ENCODE measurements at places on chromosomes 3 and 15. TPM values are rescaled to one million over a fixed set of nuclear protein-coding genes. Genes with fewer than 3 reads are reported as not detected.

DNA sequence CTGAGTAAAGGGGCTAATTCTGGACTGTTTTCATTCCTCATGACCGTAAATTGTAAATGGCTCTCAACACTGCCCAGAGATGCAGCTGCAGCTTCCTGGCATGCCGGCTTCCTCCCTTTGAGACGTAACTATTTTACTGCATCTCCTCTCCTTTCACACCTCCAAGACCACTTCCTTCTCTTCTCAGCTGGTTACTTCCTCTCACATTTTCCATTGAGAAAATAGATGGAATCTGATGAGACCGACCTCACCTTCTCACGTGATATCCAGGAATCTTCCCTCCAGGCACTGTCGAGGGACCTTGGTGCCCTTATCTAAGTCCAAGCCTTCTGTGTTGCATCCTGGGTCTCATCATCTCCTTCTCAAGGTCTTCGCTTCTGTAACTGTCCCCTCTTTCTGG lies 12.7 kb downstream of the LYSMD4 start:
- no peak for DNase-seq

GRCh38 chr3:147943265-147943945 lies 534.2 kb downstream of the ZIC1 start:
- no peak for DNase-seq

DNA sequence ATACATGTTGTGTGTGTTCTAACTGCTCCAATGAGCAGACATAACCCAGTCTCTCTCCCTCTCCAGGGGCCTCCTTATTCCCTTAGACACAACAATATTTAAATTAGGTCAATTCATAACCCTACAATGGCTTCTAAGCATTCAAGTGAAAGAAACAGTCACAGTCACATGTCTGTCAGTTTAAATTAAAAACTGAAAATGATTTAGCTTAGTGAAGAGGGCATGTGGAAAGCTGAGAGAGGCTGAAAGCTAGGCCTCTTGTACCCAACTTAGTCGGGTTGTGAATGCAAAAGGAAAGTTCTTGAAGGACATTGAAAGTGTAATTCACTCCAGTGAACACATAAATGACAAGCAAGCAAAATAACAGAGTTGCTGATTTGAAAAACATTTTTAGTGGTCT lies 1519.6 kb downstream of the OTOL1 start:
- no peak for DNase-seq

- DNase-seq = peak; percentile 69
Observed at GRCh38 chr3:16484216-16484615, 29.3 kb downstream of the RFTN1 start.

GRCh38 chr15:76038512-76038911 lies 21.3 kb upstream of the TMEM266 start:
- DNase-seq = no peak

- DNase-seq = no peak
Observed at GRCh38 chr3:141921316-141921715, 44.9 kb downstream of the ATP1B3 start.

DNA sequence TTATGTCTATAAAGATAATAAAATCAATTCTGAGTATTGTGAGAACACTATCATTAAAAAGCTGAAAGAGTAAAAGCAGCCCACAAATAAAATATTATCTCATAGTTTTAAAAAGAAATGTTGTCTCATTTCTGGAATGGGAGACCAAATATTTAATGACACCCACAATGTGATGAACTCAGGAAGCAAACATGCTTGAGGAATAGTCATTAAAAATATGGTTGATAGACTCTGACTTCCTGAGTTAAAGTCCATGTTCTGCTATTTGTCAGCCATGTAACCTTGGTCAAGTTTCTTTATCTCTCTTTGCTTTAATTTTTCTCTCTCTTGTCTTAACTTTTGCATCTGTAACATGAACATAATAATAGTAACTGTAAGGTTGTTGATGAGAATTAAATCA lies 35.5 kb upstream of the CHMP2B start:
- no peak for DNase-seq

DNA sequence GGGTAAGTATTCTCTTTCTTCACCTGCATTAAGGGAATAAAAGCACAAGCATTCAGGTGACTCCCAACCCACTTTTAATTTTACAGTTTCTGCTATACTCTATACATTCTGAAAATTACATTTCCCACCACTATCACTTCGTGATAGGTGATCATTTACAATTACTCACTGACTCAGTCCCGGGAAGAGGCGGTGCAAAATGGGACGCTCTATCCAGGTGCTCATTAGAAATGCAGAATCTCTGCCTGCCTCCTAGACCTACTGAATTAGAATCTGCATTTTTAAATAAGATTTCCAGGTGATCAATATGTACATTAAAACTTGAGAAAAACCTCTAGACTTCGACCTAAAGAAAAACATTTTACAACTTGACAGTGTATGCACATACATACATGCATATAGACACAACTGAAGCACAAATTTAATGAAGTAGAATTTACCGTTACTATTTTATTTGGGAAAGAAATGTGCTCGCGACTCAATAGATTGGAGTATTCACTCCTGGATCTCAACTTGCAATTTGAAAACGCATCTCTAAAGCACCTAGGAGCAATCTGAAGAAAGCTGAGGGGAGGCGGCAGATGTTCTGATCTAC lies 598 bp upstream of the TGFBR2 start:
- no peak for DNase-seq

- no peak for DNase-seq
Observed at GRCh38 chr3:166425900-166426611, 588.8 kb upstream of the BCHE start.

DNA sequence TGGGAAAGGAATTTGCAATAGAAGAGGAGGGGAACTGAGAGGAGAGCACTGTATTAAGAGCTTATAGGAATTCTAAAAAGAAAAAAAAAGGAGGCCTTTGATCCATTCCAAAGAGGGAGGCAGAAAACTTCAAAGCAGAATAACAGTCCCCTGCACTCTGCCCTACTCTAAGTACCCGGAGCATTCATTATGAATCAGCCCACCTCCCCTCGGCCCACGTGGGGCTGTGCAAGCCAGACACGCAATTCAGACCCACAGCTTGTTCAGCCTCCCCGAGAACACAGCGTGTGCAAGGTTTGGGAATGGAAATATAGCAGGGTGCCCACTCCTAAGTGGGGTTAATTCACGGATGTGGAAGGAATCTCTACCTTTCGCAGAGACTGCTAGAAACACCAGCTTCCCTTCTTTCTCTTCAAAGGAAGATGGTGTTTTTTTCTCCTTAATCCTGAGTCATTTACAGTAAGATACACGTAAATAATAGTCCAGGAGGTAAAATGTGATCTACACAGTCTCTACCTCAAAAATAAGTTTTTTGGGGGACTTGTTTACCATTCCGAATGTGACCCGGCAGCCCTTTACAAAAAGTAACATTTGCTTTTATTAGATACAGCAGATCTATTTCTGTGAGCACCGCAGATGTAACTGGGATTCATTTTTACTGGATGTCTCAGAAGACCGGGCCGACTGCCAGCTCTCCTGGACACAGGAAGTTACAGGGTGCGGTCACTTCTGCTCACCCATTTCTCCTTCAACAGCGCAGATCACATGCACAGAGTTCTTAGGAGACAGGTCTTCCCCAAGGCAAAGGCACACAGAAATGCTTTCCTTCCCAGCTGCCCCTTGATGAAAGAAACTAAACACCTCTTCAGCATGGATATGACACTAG lies 768.5 kb upstream of the CFAP20DC start:
- no peak for DNase-seq

Gene C3orf38
- polyA plus RNA-seq = 23.9 TPM

Gene PLCH1
- polyA plus RNA-seq = 10.3 TPM

Gene KY
- polyA plus RNA-seq = 1.8 TPM

Gene MYNN
- polyA plus RNA-seq = 26.7 TPM

Measured in right renal pelvis (tissue), 4 donors.